MM.1S (cell line): ENCODE measurements at places on chromosomes 12 and 14.

DNA sequence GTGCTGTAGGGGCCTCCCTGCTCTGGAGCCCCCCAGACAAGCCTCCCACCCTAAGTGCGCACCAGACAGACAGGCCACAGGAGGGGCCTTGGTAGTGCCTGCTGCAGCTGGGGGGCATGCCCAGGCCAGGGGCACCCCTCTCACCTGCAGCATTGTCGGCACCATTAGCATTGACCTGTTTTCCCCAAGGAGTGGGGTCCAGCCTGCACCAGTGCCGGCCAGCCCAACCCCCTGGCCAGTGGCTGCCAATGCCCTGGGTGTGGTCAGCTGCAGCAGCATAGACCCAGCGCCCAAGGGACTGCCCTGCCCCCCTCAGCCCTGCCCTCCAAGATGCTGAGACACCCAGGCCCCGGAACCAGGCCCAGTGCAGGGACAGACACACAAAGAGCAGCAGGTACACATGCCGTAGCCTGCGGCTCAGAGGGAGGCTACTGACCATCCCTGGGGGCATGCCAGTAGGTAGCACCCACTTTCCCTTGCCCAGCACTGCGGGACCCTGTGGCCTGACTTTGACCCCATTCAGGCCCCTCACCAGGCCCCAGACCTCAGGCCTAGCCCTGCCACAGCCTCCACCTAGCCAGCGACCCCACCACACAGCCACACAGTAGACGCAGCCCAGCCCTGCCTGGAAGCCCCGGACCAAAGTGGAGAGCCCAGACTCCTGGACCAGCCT lies 1.0 kb downstream of the AHNAK2 start:
- DNase-seq, result no peak

DNA sequence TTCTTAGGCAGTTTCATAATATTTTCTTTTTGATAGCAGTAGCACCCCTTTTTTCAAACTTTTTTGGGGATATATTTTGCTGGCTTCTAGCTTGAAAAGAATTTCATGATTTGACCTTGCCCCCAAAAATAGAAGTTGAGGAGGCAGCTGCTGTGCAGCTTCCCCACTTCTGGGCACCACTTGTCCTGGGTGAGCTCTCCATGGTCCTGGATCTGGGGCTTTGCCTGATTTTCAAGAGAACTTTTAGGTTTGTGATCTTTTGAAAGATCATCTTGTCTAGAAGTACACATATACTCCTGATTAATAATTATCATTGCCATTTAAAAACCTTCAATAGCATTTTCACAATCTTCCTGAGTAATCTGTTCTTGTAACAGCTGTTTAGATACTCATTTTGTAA lies 271.6 kb downstream of the NPAS3 start:
- DNase-seq, result peak; percentile 7

- DNase-seq, result peak; percentile 18
Measured at GRCh38 chr12:101777485-101777884, 38.2 kb upstream of the SYCP3 start.

- peak; percentile 85 for DNase-seq
Measured at GRCh38 chr14:58171090-58171489, 19.1 kb upstream of the ARMH4 start.

DNA sequence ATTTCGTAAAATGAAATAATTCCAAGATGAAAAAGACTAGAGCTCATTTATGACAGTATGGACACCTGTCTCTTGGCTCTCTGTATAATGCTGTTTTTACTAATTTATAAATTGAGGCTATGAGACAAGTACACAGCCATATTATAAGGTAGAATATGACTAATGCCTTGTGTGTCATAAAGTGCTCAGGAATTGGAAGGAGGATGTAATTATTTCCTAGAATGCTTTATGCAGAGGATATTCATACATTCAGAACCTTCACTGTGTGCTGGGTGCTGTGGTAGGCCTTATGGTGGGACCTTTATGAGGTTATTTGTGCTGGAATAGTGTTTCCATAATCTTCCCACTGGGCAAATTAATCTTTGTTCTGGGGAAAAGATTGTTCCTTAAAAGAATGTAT lies 13.3 kb downstream of the PCNX1 start:
- DNase-seq, result no peak

- DNase-seq, result no peak
Measured at GRCh38 chr14:67191768-67192290, 2.6 kb downstream of the GARIN2 start.

DNA sequence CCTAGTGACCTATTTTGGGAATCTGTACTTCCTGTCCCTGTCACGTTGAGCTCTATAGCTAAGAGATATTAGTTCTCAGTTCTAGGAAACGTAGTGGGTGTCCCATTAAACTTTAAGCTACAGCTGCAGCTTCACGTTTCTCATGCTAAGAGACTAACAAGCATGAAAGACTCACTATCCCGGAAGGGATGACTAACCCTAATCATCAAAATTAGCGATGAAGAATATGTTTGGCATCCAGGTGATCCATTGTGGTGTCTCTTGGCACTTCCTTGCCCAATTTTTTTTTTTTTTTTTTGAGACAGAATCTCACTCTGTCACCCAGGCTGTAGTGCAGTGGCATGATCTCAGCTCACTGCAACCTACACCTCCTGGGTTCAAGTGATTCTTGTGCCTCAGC lies 11.0 kb upstream of the LALBA start:
- DNase-seq, result no peak

- peak; percentile 21 for DNase-seq
Measured at GRCh38 chr12:79083181-79083580, 218.6 kb downstream of the SYT1 start.

DNA sequence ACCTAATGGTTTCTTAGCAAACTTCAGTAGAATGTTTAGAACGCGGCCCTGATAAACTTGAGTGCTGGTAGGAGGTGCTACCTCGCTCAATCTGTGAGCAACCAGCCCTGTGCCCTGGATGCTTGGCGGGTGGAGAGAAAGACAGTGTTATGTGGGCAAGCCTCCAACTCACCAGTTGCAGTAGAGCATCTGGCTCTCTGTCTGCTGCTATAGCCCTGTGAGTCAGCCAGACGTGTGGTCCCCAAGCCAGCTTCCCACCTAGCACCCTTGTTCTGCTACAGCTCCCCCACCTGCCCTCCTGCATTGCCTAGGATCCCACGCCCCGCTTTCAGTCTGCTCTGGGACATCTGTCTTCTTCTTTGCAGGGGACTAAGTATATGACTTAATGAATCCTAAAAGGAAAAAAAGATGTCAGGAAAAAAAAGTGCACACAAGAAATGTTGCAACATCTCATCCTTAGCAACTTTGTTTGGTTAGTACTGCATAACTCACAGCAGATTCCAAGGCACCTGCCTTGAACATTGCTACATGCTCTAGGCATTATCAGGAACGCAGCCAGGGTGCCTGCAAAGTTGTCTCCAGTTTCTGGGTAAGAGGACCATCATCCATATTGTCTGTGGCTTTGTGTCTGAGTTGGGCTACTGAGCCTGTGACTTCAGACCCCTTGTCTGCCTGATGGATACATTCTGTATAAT lies 13.6 kb downstream of the SNRNP35 start:
- no peak for DNase-seq

DNA sequence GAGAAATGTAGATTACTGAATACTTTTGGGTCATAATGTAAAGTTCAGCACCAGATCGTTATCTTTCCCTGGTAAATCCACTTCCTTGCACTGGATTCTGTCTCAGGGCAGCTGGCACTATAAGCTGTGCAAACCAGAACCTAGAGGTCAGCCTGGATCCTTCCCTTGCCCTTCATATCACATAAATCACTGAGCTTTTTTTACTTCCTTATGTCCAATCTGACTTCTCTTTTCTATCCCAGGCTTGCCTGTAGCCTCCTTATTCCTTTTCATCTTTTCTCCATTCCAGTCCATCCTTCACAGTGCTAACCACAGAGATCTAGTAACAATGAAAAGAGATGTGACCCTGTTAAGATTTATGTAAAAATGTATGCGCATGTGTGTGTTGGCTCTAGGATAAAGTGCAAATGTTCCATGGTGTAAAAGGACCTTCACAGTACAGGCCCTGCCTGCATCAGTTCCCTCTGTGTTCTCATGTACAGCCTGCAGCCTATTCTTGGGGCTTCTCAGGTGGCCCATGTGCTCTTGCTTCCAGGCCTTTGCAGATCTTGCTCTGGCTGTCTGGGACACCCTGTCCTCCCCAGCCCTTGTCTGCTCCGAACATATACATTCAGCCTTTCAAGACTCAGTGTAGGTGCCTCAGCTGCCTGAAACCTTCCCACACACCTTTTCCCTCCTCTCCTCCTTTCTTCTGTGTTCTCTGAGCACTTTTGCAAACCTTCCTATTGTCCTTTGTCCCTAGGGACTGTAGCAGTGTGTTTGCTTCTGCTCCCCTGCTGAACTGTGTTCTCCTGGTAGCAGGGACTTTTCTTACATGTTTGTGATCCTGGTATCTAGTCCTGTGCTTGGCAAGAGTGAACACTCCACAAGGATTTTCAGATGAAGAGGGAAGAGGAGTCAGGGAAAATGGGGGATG lies 30.0 kb downstream of the PELI2 start:
- DNase-seq, result no peak

GRCh38 chr14:91027561-91027960 lies 32.9 kb downstream of the RPS6KA5 start:
- no peak for DNase-seq

DNA sequence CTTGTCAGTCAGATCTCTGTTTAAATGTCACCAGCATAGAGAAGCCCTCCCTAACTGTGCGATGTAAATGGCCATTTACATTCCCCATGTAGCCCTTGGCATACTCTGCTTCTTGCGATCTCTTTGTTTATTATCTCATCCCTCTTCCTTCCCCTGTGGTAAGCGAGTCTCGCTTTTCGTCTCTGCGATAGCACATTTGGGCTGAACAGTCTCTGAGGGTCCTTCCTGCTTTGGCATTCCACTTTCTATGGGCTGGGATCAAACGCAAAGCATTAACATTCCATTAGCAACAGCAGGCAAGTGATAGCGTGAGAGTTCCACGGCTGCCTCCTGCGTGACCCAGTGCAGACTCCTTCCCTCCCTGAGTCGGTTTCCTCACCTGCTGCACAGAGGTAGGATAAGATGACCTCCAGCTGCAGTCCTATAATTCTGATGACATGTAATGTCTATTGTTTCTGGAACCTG lies 61.4 kb upstream of the TUNAR start:
- DNase-seq, result no peak

- DNase-seq, result no peak
Measured at GRCh38 chr12:31588976-31589375, 2.0 kb downstream of the DENND5B start.

DNA sequence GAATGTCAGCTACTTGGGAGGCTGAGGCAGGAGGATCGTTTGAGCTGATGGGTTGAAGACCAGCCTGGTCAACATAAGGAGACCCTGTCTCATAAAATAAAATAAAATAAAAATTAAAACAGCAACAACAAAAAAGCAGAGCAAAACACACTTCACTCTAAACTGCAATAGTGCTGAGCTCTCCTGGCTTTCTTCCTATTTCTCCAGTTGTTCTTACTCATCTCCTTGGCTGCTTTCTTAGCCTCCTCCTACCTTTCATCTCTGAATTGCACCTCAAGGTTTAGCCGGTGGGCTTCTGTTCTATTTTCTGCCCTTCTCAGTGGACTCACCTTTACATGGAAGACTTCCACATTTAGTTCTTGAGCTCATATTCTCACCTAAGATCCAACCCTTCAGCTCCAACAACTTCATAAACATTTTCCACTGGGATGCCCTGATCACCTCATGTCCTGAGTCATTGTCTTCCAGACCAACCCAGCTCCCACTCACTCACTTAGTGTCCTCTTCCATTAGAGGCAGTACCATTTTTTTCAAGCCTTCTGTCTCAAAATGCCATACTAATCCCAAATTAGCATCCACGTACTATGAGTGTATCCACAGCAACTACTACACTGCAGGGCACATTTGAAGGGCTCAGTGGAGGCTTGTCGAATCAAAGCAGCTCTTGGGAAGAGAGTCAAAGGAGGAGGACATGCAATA lies 41.2 kb upstream of the TMED10 start:
- no peak for DNase-seq

GRCh38 chr12:95805864-95806671 lies 15.5 kb upstream of the NTN4 start:
- no peak for DNase-seq

- no peak for DNase-seq
Measured at GRCh38 chr14:53043027-53043581, 92.3 kb upstream of the FERMT2 start.

GRCh38 chr14:98925354-98926040 lies 346.5 kb downstream of the BCL11B start:
- peak; percentile 18 for DNase-seq

- peak; percentile 67 for DNase-seq
Measured at GRCh38 chr12:42568952-42569915, 20.3 kb downstream of the PRICKLE1 start.

- DNase-seq, result peak; percentile 15
Measured at GRCh38 chr14:27050208-27050607, 452.4 kb upstream of the NOVA1 start.

- no peak for DNase-seq
Measured at GRCh38 chr12:60252359-60253096, 656.7 kb downstream of the SLC16A7 start.

DNA sequence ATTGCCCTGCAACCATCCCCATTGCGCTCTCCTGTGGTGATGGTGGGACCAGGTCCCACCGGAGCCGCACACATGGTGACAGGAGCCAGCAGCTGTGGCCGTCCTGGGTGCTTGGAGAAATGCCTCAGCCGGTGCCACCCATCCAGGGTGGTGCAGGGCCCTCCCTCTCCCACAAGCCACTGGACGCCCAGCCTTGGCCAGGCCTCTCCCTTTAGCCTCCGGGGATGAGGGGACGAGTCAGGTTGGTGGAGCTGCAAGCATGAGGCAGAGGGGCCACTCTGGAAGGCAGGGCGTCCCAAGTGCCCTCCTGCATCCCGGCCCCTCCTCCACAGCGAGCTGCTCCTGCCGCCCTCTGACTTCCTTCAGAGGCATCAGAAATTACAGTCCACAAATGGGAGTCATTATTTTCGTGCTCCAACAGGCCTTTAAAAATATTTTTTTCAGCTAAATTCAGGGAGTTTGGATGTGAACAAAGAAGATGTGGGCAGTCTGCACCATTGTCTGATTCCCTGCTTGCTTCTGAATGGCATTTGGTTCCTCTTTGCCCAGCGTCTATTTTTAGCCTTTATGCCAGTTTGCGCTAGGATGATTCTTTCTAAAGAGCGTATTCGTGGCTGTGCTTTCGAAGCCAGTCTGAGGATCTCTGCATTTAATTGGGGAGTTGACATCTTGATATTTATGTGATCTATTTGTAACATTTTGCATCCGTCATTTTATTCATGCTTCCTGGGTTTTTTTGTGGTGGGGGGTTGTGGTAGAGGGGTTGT lies 189.4 kb downstream of the ADGRD1 start:
- no peak for DNase-seq

- DNase-seq, result no peak
Measured at GRCh38 chr14:105172476-105172875, 3.9 kb upstream of the JAG2 start.

- no peak for DNase-seq
Measured at GRCh38 chr12:75622492-75622891, 111.1 kb upstream of the KRR1 start.

DNA sequence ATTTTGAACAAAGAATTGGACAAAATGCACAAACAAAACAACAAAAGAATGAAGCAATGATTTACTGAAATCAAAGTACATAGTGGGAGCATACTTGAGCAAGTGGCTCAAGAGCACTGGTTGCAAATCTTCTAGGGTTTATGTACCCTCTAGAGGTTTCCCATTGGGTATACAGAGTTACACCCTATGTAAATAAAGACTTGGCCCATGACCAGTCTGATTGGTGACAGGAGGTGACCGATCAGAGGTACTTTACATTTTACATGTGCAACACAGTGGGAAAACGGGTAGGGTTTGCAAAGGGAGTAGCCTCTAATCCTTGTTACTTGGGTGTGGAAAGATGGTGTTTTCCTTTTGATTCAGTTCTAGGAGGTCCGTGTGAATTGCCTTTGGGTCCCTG lies 10.6 kb upstream of the FAM181A start:
- DNase-seq, result no peak
